Activated naive CD8-positive, alpha-beta T cell treated with anti-CD3 and anti-CD28 coated beads for 36 hours (primary cell): ENCODE measurements at places on chromosomes 1 and 21.

GRCh38 chr1:208329300-208329699 lies 85.1 kb upstream of the PLXNA2 start:
- DNase-seq: no peak

DNA sequence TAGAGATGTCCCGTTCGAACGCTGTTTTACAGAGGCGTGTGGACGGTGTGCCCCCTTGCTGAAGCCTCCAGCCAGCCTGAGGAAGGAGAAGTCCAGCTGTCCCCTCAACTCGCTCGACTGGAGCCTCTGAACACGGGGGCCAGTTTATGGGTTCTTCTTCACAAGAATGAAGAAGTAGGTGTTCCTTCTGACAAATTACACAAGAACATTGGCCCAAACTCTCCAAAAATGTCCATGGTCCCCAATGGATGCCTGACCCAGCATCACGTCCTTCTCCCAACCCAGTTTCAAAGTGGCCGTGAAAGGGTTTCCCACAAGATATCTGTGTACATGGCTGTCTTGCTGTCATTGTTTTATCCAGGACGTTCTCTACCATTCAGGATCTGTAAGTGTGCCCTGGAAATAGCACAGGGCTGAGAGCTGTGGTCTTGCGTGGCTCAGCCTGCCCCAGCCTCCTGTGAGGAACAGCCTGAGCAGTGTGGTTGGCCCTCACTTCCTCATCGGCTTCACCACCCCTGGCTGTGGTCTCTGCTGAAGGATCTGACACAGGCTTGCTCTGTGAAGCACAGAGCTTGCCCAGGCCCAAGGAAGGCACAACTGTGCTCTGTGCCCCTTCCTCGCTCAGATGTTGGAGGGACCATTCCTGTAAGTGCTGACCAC lies 1.0 kb upstream of the S100B start:
- peak; percentile 43 for DNase-seq

DNA sequence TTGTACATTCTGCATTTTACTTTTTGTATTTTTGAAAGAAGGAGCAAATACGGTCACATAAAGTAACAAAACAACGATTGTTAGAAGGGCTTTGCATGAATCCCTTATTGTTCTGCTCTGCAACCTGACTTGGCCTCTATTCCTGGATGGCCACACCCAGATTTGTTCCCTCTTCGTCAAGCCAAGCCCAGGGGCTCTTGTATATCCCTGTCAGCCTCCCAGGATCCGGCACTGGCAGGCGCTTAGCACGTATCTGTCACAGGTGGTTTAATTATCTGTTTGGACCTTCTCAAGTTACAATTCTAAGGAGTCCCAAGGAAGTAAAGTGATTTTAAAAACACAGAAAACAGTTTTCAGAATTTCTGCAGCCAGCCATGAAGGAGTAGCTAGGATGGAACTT lies 28.0 kb downstream of the CRYAA start:
- no peak for DNase-seq

GRCh38 chr1:147618077-147618569 lies 52.2 kb downstream of the ACP6 start:
- peak; percentile 16 for DNase-seq

DNA sequence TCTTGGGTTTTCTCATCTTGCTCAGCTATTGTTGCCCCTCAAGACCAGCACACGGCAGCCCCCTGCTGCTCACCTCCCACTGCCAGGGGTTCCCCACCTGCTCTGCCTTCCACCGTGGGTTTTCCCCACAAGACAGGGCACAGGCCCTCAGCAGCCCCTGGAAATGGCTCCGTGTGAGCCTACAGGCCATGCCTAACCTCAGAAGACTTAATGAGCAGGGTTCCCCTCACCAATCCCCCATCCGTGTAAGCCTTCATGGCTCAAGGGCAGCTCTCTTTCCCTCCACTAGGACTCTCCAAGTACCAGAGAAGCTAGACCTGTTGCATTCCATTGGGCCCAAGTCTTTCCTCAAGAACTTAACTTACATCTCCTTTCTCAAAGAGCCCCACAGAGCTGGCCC lies 18.4 kb upstream of the RCAN3 start:
- peak; percentile 50 for DNase-seq

- no peak for DNase-seq
These were observed 313.0 kb downstream of the PLPP3 start for GRCh38 chr1:56266359-56266758.

GRCh38 chr1:107883562-107883961 lies 81.4 kb downstream of the VAV3 start:
- no peak for DNase-seq

GRCh38 chr1:6794164-6794563 lies 8.9 kb downstream of the CAMTA1 start:
- no peak for DNase-seq

DNA sequence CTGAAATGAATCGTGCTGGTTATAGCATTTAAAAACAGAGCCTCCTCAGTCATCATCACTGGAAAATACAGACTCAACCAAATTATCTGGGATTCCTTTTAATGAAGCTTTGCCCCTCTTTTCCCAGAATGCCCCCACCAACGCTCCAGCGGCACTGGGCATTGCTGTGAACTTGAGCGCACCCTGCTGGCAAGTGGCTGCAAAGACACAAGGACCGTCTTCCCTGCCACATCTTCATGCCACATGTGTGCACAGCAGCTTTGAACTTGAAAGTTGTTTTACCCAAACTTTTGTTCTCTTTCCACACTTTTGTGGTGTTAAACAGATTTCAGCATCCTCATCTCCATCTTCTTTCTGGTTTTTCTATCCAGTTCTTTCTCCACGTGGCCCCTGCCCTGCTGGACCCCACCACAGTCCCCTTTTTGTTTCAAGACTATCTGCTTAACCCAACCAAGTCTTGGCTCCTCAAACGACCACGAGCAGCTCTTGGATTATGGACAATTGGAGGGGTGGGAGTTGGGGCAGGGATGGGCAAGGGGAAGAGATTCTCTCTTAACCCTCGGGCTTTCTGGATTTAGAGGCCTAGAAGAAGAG lies 12.8 kb upstream of the LMX1A start:
- peak; percentile 45 for DNase-seq

- DNase-seq: no peak
These were observed 81.9 kb downstream of the ATP1A1 start for GRCh38 chr1:116454940-116455339.
